Fibroblast of skin of abdomen (primary cell): ENCODE measurements at places on chromosomes 12 and 14.

DNA sequence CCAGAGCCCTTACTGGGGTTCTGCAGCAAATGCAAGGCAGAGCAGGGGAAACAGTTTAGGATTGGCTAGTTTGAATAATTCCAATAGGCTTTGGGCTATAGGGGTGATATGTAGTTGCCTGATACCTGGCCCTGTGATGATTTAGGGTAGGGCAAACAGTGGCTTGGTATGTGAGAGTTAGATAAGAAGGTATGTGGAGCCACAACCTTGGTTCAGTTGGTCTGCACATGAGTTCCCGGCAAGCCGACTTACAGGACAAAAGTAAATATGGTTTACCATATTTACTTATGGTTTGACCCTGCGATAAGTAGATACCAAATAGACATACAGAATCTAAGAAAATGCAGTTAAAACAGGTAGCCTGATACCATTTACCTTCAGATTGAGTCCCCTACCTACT is 8.3 kb upstream of the CAPRIN2 start:
- no peak for DNase-seq

DNA sequence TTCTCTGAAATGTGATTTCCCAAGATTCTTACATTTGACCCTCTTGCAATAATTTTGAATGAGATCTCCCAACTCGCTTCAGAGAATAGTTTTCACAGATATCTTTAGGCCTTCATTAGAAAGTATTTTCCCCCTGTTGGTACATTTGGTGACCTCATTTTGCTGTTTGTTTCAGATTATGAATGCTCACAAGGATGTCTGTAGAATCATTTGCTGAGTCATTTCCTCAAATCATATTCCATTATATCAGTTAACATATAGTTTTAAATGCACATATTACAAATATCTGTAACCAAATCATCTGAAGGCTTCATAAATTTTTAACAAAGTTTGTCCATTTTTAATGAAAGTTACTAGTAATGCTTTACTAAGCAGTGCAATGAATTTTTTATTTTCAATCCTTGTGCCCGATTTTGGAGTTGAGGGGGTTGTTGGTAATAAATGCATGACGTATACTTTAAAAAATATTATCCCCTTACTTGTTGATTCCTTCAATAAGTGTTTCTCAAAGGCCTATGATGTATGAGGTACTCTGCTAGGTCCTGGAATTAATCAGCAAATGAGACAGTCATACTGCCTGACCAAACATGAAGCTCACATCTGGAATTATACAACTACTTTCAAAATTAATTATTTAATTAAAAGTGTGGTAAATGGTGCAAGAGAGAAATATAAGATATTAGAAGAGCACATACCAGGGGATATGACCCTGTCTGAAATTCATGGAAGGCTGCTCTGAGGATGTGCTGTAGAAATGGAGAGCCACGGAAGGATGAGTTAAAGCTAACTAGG is 126.9 kb upstream of the RAP1B start:
- DNase-seq, result peak; percentile 88

DNA sequence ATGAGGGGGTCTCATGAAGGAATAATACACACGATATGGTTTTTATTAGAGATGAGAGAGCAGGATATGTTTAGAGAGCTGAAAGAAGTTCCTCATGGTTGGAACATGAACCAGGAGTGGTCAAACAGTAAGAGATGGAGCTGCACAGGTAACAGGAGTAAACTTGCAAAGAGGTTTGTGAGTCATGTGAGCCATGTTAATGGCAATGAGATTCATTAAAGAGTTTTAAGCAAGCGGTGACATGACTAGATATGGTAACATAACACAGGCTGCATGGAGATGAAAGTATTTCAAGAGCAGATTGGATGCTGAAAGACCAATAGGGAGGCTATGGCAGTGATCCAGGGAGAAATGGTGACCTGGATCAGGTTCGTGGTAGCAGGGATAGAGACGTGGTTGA is 62.6 kb upstream of the SSTR1 start:
- DNase-seq, result no peak

GRCh38 chr14:47833011-47833410 is 157.6 kb upstream of the MDGA2 start:
- DNase-seq, result no peak

- DNase-seq, result no peak
Measured at GRCh38 chr12:4356041-4356327, 23.5 kb downstream of the FGF23 start.

GRCh38 chr14:84591827-84592445 is 938.0 kb upstream of the FLRT2 start:
- no peak for DNase-seq

- no peak for DNase-seq
Measured at GRCh38 chr12:50785406-50786001, 21.6 kb downstream of the ATF1 start.

GRCh38 chr14:104390221-104390931 is 189.2 kb upstream of the C14orf180 start:
- DNase-seq, result no peak

DNA sequence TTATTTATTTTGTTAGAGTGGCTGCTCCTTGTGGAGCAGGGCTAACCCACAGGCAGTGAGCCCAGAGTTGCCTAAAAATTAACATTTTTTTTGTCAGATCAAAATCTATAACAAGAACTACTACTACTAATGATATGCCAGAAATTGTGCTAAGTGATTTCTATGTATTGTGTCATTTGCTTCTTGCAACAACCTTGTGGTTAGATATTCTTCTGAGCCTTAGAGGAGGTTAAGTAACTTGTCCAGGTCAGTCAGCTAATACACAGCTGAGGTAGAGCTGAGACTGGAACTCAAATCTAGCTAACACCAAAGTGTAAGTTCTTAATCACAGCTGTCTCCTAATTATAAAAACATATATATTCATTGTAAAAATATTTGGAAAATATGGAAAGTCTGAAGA is 29.8 kb downstream of the CFL2 start:
- DNase-seq, result peak; percentile 49

DNA sequence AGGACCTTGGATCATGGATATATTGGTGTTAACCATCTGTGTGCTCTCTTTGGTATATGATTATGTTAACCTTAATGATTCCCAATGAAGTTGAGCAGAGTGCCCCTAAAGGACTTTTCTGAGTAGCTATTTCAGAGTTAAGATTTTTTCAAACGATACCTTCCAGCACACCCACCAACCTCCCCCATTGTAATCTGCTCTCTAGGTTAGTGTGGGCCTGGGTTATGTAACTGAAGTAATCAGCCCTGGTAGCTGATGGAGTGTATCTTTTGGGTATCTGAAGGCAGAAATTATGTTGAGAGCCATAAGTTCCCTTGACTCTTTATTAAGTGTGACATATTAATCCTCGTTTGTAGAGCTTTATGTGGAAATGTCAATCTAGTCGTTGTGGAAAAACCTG is 47.6 kb upstream of the RNU6-8 start:
- no peak for DNase-seq

DNA sequence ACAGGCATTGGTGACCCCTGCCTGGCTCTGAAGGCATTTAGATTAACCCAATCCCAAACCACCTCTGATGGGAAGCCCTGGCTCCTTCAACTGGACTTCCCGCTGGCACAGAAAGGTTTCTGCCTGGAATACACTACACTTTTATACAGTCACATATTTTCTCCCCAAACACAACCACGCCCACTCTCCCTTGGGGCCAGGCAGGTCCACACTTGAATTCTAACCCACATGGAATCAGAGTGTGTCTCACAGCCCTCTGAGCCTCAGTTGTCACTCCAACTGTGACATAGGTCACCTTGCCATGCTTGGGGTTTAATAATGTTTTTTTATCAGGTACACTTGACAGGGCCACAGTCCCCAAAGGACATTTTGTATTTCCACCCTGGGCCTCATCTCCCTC is 368.6 kb downstream of the BCL11B start:
- DNase-seq, result no peak

DNA sequence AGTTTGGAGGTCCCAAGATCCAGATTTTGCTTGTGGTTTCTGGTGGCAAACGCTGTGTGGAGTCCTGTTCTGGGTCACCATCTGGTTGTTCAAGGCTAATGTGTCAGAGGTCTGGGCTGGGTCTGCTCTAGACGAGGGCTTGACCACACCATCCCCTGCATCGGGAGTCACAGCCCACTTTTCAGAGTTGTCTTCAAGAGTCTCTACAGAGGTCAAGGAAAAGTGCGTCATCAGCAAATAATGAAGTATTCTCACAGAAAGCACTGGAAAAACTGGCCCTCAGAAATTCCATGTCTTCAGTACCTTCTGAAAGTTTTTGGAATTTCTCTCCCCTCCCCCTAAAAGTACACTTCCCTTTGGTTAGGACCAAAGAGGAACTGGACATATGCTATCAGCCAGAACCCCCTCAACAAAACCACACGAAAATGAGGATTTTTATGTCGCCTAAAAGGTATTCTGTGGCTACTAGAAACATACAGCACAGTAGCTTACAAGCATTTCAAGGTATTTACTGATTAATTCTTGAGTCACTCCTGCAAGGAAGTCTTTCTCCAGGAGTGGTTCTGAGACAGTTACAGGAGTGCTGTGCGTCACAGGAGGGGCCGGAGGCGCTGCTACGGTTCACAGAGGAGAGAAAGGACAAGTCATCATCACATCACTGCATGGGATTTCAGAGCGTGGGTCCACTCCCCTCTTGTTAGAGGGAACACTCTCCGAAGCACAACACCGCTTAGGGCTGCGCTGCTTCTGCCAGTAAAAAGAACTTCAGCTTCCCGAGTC is 35.4 kb downstream of the RAD52 start:
- DNase-seq, result peak; percentile 62

- peak; percentile 27 for DNase-seq
Measured at GRCh38 chr14:70735043-70735442, 74.3 kb downstream of the MAP3K9 start.

- DNase-seq, result no peak
Measured at GRCh38 chr12:115260762-115261675, 577.0 kb upstream of the TBX3 start.

GRCh38 chr12:13811061-13811460 is 170.3 kb downstream of the GRIN2B start:
- DNase-seq, result no peak

DNA sequence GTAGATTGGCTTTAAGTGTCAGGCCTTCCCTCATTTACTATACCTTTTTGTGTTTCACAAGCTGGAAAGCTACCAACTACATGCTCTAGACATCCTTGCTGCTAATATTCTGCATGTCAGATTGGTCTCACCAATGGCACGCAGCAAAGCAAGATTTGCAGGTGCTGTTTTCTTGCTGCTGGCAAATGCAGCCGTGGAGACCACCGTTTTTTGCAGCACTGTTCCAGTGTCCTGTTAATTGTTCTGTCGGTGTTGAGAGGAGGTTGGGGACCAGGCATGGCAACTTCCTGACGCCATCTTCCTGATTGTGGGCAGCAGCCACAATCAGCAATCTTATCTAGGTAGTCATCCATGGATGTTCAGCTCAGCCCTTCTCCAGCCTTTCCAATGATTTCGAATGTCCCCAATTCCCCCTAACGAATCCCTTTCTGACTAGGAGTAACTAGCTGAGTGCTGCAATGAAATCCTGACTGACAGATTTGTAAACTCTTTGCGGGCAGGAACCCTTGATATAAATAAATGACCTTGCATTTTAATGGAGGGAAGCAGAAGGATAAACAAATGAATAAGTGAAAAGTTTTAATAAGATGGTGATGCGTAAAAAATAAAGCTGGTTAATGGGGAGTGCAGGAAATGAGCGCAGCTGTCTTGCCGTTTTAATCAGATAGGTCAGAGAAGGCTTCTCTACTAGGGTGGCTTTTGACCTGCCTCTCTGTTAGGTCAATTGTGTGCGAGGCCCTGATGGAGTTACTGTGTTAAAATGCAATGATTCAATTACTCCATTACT is 574 bp upstream of the CRADD start:
- DNase-seq, result no peak

- DNase-seq, result no peak
Measured at GRCh38 chr12:112964915-112965314, 13.4 kb upstream of the OAS2 start.

GRCh38 chr12:89947437-89948270 is 239.0 kb upstream of the ATP2B1 start:
- peak; percentile 93 for DNase-seq

DNA sequence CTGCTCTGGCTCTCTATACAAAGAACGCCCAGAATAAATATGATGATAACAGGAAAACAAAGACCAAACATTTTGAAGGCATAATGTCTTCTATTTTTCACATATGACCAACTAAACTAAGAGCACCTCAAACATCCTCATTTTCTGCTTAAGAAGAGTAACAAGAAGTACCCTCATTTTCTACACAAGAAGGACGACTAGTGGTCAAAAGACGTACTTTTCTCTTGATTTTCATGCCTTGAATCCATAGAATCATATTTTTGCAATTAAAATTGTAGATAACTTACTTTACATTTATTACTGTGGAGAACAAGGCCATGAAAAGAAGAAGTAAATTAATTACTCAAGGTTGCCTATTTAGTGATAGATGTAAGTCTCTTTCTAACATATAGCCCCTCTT is 358.6 kb downstream of the DUSP6 start:
- peak; percentile 67 for DNase-seq

GRCh38 chr14:100712490-100712889 is 14.2 kb upstream of the DLK1 start:
- DNase-seq, result no peak

GRCh38 chr14:94058674-94059138 is 22.3 kb downstream of the DDX24 start:
- DNase-seq, result no peak

DNA sequence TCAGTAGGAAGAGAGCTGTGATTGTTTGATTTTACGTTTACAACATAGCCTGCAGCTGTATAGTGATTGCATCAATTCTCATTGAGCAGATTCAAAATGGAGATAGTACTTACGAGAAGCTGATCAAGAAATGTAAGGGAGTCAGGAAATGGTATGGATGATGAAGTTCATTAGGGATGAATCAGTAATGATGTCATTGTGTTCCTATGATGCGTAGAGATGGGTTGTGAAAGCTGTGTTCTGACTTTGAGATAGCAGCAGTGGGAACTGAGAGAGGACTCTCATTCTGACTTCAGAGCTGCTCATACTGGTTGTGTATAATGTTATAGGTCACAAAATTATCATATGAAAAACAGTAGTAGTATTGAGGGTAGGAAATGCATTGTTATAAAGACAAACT is 44.0 kb downstream of the TTLL5 start:
- no peak for DNase-seq

- peak; percentile 53 for DNase-seq
Measured at GRCh38 chr14:85421186-85421877, 108.6 kb upstream of the FLRT2 start.

DNA sequence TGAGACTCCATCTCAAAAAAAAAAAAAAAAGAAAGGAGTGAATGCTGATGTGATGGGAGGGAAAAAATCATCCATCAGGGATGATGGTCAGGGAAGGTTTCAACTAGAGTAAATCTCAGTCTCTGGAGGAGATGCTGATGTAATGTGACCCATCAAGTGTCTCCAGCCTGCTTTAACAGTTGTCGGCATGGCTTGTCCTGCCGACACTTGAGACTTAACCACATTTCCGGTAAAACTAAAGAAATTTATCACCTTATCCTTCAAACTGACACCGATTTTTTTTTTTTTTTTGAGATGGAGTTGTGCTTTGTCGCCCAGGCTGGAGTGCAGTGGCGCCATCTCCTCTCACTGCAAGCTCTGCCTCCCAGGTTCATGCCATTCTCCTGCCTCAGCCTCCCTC is 21.5 kb upstream of the ANAPC5 start:
- DNase-seq, result no peak
